AML-193 (cell line): ENCODE measurements at places on chromosomes 5 and 9.

DNA sequence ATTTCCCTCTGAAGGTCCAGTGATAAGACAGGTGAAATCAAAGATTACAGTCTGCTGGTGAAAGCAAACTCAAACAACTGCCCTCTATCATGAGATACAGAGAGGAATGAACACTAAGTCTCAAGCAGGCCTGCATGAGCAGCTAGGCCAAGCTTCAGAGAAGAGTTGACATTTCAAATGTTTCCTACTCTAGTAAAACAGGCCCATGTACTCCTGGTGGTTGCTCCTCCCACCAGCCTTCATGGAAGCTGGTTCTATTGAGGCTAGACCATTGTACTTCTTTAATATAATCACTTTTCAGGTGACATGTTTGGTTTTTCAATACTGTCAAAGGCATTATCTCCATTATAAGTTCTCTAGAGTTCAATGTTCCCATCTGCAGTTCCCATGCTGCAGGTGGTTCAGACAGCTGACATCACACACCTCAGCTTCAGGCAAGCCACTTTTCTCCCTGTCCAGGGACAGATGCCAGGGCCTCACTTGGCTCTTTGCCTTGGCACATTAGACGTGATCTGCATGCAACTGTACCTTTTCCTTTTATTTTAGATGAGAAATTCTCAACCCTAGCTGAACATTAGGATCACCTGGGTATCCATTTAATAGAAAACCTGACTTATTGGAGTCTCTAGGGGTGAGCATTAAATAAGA lies 89.8 kb downstream of the PIK3R1 start:
- no peak for DNase-seq

- DNase-seq, result no peak
Measured at GRCh38 chr9:22643541-22643940, 196.9 kb downstream of the DMRTA1 start.

GRCh38 chr5:152288499-152288898 lies 116.6 kb downstream of the NMUR2 start:
- DNase-seq, result no peak

DNA sequence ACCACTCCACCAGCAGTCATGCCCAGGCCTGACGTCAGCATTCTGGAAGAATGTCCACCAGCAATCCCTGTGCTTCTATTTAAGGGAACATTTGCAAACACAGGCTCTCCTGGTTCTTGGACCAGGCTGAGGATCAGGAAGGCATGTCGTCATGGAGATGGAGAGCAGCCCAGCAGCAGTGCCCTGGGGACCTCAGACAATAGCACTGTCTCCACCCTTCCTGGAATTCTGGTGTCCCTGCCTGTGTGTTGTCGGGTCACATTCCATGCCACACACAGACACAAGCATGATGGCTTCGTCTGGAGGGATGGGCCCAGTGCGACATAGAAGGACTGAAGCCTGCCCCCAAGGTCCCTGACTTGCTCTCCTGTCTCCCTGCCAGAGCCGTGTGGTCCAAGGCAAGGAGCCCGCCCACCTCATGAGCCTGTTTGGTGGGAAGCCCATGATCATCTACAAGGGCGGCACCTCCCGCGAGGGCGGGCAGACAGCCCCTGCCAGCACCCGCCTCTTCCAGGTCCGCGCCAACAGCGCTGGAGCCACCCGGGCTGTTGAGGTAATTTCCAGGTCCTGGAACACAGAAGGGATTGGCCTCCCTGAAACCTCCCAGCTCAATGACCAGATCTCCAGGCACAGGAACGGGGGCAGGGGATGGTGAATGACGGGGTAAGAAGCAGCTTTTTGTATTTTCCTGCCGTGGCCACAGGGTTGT lies 43.8 kb downstream of the STOM start:
- DNase-seq, result no peak

- no peak for DNase-seq
Measured at GRCh38 chr5:140130949-140131733, 5.4 kb downstream of the IGIP start.

GRCh38 chr9:89781838-89782540 lies 177.2 kb downstream of the GADD45G start:
- DNase-seq, result peak; percentile 23

DNA sequence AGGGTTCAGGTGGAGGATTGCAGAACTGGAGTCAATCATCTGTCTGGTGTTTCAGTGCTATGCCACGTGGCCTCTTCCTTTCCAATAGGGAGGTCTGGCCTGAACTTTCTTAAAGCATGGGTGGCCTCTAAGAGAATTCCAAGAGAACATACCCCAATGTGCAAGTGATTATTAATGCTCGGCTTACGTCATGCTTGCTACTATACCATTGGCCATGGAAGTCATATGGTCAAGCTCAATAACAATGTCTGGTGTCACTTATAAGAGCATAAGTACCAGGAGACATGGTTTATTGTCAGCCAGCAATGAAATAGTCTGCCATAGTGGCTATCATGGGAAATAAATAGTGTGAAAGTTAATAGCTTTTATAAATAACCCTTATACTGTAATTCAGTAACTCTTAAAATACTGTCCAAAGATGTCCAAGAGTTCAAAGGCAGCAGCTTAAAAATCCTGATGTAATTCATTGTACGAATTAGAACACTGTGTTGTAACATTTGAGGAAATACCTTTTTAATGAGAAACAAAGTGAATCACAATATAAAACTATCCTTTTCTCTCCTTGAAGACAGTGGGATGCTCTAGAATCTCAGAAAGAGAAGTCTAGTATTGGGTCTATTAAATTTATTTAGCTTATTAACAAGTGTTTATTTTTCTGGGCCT lies 355.4 kb upstream of the PRR16 start:
- no peak for DNase-seq

- DNase-seq, result no peak
Measured at GRCh38 chr5:105503950-105504349, 1941.4 kb upstream of the NUDT12 start.

DNA sequence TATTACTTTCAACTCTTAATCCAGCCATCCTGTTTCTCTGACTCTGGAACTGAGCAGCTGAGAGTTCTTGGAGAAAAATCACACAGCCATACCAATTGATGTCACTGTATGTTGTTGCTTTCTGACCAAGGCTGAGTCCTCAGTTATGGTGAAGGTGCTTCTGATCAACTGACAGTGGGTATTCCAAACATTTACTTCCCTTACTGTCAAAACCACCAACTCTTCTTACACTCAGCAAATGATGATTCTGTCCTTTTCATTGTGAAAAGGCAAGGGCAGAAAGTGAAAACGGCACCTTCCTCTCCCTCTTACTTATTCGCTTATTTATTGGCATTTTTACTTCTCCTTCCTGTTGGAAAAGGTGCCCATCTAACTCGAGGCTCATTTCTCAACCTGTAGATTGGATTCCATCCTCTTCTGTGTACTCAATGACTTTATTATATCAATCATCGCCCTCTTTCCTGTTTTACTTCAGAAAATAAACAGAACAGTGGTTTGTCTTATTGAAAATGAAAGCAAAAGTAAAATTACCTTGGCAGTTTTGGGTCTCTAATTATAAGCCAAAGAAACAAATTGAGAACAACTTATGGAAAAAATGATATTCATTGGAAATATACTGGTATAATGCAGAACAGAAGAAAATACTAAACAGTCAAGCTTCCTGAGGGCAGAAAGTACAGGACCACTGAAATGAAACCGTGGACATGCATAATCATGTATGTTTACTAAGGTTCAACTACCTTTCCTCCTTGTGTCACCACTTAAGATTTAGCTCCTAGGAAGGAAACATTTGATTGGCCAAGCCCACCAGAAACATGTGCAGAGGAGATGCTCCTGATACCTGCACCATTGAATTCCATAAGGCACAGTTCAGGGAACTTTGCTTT lies 104.5 kb upstream of the CHD1 start:
- no peak for DNase-seq

DNA sequence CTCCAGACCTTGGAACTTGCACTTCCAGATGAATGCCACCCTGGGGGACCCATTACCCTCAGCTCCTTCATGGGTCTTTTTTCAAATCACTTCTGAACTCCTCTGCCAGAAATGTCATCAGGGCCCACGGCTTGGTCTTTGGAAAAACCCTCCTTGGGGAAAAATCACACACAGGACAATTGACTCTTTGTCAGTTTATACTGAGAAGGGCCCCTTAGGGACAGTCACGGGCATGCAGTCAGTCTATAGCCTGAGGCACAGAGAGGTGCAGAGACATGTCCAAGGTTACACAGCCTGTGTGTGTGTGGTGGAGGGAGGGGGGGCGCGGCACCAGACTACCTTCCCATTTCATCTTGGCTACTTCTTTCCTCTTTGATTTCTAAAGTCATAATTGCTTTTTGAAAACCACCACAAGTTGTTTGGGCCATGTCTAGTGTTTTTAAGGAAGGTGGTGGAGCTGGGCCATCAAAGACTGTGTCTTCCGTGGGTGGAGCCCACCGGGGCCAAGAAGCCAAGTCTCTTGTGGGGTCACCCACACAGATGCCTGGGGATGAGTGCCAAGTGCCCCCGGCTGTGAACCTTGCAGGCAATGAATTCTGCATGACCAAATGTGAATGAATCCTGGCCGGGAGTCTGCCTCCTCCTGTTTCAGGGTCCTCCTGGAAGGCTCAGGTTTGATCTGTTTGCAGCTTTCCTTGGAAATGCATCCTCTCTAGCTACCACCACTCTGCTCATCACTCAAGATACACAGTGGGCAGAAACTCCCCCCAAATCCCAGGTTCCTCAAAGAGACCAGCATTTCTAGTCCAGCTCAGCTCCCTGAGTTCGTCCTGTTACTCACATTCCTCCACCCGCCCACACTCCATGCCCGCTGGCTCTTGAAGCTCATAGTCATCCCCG lies 200.1 kb upstream of the TBC1D2 start:
- DNase-seq, result no peak
